Head of caudate nucleus (tissue), 42 donors: ENCODE measurements at places on chromosomes 12 and 14.
A peak's percentile ranks its signal among the peaks of the same experiment; 100 is the strongest.

- peak; percentile 85 for DNase-seq
Measured at GRCh38 chr14:68979021-68979721, at the start of gene ACTN1. Gene ACTN1 (minus strand): TSS chr14:68979302. CDS start chr14:68979056, 246 bp downstream.

- DNase-seq = no peak
Measured at GRCh38 chr12:110647631-110648040, 33.7 kb downstream of the TCTN1 start.

DNA sequence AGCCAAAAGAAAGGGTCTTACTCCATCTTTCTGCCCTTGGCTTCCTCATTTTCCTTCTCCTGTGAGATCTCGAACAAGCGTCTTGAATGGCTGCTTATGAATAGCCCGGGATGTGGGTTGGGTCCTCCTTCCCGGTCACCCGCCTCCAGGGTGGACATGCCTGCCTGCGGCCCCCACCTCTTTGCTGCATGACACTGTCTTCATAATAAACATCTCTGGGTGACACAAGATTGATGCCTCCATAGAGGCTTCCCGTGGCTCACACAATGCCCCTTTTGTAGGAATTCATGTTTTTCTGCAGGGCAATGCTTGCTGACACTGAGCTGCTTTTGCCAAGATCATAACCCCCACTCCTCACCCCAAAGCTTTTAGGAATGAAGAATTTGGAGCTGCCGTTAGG, 125.9 kb downstream of the ZNF664 start:
- DNase-seq = peak; percentile 70

- DNase-seq = no peak
Measured at GRCh38 chr14:64369201-64369600, 19.0 kb upstream of the MTHFD1 start.

DNA sequence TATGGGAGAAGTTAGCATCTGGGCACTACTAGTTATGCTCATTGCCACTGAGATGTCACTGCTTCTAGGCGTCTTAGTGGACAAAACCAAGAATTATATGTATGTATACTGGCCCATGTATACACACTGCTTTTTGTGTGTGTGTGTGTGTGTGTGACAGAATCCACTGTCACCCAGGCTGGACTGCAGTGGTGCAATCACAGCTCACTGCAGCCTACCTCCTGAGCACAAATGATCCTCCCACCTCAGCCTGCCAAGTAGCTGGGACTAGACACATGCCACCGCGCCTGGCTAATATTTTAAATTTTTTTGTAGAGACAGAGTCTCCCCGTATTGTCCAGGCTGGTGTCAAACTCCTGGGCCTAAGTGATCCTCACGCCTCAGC, 25.2 kb downstream of the LIMA1 start:
- DNase-seq = no peak

- DNase-seq = no peak
Measured at GRCh38 chr14:67387195-67387594, 24.8 kb downstream of the PLEK2 start.

DNA sequence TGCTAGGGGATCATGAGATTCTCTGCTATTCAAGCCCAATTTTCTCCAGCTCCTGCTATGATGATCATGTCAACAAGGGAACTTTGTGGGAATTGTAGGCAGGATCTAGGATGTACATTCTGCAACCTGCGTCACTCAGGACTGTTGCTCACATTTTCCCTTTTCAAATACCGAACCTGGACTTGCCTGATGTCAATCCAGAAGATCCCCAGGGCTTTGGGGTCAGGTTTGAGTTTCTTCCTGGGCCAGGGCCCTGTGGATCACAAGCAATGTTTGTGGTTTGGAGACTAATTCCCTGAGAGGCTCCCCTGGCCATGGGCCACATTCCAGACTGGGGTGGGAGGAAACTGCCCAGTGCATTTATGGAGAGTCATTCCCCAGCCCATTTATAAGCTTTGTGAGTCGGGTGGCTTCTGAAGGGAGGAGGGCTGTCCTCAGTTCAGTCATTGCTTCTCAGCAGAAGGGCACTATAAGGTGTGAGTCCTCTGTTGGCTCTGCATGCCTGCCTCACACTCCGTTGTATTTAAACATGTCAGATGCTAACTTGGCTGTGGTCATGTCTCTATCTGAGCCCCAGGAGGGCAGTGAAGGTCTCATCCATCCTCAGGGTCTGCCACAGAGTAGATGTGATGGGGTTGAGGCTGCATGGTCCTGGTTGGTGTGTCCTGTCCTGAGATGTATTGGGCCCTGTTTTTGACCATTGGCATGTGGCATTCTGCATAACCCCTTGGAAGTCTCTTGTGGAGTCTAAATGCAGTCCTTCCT, 6.5 kb downstream of the KRT86 start:
- no peak for DNase-seq

- DNase-seq = no peak
Measured at GRCh38 chr12:49843411-49843810, 505 bp upstream of the BCDIN3D start.

- DNase-seq = no peak
Measured at GRCh38 chr12:103519632-103520031, 23.9 kb upstream of the C12orf42 start.

GRCh38 chr12:94282675-94283074, 134.3 kb downstream of the PLXNC1 start:
- DNase-seq = no peak

GRCh38 chr14:21913759-21914158, 240.1 kb upstream of the OR4E1 start:
- no peak for DNase-seq

GRCh38 chr14:29126361-29126760, 359.8 kb downstream of the FOXG1 start:
- DNase-seq = no peak

DNA sequence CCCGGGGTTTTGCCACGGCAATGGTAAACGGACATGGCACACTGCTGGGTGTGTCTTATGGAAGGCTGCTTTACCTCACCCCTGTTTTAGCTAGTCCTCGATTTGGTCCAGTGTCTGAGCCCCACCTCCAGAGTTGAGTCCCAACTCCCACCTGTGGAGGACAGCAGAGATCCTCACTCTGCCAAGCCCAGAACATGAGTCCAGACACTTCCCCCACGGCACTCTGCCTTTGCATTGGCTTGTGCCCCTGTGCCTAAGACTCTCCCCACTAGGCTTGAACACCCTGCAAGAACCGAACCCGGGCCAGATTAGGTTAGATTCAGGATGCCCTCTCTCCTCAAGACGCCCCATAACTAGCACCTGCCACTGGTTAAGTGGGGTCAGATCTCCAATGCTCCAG, 59.8 kb upstream of the C14orf180 start:
- no peak for DNase-seq

- no peak for DNase-seq
Measured at GRCh38 chr14:98168211-98168985, 1103.6 kb downstream of the BCL11B start.

DNA sequence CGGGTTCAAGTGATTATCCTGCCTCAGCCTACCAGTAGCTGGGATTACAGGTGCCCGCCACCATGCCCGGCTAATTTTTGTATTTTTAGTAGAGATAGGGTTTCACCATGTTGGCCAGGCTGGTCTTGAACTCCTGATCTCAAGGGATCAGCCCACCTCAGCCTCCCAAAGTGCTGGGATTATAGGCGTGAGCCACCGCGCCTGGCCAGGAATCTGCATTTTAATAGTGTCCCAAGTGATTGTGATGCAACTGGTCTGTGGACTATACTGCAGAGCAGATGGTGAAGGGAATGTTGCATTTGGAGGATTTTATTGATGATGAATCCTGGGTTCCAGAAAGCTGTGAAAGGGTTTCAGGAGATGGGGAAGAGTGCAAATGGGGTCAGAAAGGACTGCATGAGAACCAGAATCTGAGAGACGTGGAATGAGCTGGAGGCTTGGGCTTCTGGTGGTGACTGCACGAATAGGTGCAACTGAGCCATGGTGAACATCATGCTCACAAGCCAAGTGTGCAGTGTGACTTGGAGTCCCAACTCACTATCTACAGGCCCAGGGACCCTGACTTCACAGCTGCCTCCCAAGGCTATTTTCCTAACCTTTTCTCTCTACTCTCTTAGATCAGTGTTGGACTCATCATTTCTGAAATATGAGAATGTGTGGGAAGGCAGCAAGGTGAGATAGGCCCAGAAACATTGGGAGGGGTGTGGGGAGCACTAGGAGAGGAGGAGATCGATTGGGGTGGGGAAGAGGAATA, 4.5 kb downstream of the RPS26 start:
- no peak for DNase-seq
